ENCODE measurements at places on chromosomes 12 and 14.

DNA sequence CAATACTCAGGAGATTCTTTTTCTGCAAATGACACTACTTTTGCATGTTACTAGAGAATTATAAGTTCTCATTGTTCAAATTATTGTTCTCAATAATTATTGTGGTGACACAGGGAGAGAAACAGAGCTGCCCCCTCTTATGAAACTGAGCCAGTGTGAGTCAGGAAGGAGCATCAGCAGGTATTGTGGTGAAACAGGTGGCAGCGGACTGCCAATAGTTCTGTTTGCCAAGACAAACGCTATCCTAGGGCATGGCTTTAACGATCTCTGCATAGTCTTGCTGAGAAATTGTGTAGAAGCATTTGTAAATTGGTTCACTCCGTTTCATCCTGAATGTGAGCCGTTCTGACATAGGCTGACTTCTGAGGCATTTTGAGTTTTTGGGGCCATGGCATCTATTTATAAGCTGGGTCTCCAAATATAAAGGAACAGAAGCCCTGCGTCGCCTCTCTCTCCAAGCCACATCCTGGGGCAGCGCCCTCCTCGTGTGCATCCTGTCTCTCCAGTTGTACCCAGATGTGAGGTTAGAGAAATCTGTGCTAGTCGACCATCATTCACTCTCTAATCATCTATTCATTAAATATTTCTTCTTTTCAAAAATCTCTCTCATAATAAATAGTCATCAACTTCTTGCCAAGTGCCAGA lies 15.8 kb upstream of the PPP4R4 start:
- DNase-seq: no peak

DNA sequence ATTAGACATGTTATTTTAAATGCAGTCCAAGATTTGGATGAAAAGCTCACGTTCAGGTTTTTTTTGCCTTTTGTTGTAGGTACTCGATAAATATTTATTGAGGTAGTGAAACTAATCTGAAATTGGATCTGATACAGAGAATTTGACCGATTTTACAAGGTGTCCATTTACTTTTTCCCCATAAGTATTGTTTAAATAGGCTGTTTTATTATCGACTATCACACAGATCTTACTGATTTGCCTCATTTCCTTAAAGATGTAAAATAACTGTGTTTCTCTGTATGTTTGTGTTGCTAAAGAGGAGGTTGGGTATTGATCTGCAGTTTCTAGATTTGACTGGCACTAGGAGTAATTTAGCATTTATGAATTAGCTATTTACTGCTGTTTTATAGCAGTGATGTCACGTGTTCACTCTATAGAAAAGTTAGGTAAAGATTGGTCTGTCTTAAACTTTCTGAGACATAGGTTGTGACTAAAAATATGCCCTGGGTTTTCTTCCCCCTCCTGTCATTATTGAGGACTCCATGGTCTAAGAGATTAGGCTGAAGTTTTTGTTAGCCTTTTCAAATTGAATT lies 3.5 kb downstream of the RAP1B start:
- DNase-seq: no peak

- DNase-seq: no peak
These were observed 101.8 kb upstream of the EIF5 start for GRCh38 chr14:103232031-103232808.

- no peak for DNase-seq
These were observed 8.1 kb upstream of the STX2 start for GRCh38 chr12:130847112-130847511.

DNA sequence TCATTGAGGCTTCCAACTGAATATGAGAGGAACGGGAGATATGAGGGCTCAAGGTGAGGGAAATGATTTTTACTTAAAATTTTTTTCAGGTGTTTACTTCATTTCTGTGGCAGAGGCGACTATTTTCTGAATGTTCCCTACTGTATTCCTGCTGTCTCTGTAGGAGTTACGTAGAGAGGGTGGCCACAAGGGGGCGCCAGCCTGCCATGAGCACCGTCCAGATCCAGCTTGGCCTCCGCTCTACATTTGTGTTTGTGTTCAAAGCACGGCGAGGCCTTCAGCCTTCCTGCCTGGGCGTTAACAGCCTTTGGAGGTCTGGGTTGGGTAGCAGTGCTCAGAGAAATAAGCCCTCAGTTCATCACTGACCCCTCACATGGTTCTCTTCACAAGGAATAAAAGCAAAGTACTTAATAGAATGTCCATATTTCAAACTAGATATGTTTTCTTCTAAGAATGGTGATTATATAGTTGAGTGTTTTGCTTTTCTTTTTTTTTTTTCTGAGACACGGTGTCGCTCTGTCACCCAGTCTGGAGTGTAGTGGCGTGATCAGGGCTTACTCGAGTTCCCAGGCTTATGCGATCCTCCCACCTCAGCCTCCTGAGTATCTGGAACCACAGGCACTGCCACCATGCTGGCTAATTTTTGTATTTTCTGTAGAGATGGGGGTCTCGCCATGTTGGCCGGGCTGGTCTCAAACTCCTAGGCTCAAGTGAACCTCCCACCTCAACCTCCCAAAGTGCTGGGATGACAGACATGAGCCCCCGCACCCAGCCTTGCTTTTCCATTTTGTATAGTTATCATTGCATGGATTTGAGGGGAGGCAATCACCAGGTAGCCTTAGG lies 22.3 kb downstream of the CKB start:
- peak; percentile 87 for DNase-seq

GRCh38 chr12:130989391-130989790 lies 35.7 kb downstream of the ADGRD1 start:
- no peak for DNase-seq

GRCh38 chr14:22537436-22538310 lies 51.4 kb downstream of the DAD1 start:
- no peak for DNase-seq

DNA sequence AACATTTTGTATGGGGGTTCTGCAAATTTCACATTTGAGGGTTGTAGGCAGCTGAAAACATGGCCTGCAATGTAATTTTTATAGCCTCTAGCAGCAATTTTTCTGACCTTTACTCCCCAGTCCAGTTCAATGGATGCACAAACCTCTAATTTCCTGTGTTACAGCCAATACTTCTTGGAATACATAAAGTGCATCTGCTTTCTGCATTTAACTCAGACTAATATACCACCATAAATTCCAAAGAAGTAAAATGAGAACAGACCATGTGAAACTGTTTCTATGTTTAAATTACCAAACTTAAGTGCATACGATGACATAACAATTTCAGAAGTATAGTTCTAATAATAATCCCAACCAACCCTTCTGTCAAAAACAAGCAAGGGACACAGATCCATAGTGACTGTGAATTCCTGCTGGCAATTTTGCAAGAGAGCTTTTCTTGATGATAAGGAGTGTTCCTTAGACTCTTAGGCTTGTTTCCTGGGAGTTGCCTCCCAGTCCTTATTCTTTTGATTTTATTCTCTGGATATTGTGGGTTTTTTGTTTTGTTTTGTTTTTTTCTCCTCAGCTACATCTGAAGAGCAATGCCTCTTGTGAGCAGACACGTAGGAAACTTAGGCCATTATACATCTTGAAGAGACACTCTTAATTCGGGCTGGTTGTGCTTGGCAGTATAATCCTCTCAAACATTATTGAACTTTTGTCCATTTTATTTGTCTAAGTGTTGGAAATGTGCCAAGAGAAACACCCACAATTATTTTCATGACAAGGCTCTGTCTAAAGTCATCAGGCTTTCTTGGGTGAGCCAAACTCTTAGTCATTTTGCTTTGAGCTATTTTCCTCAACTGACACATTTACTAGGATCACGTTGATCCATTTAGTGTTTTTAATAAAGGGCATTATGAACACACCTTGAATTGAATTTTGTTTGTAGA lies 51.3 kb upstream of the RERGL start:
- DNase-seq: no peak

DNA sequence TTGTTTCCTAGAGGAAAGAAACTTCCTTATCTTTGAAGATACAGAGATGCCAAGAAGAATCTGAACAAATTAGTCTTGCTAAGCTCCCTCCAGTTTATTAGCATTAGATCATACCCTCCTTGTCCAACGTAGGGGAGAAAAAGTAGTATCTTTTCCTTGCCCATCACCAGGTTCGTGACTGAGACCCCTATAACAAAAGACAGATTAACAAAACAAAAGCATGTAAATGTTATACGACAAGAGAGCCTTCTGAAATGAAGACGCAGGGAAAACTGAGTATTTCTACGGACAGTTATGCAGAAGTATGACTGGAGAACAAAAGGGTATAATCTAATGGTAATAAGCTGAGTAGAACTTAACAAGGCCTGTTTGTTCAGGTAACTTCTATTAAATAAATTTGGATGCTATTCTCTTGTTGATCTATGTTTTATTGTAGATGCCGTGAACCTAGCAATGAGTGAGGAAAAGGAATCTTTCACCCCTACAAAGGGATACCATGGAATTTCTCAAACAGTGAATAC lies 2.9 kb upstream of the CLEC7A start:
- DNase-seq: no peak

GRCh38 chr14:20631023-20631879 lies 10.2 kb downstream of the OR6S1 start:
- DNase-seq: peak; percentile 71

DNA sequence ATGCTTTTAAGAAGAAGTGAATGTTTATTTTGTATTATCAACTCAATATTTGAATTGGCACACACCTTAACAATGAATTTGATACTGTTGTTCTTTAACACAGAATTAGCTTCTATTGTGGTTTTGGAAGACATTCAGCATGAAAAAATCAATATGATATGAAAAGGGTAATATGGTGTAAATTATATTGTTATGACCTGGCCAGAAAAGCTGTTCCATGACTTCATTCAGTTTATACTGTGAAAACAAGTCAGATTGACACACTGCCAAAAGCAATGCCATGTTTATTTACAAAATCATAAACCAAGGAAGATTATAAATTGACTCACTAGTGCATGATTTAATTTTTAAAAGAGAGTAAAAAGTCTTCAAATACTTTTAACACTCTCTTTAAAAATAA lies 851.4 kb upstream of the SEL1L start:
- no peak for DNase-seq

DNA sequence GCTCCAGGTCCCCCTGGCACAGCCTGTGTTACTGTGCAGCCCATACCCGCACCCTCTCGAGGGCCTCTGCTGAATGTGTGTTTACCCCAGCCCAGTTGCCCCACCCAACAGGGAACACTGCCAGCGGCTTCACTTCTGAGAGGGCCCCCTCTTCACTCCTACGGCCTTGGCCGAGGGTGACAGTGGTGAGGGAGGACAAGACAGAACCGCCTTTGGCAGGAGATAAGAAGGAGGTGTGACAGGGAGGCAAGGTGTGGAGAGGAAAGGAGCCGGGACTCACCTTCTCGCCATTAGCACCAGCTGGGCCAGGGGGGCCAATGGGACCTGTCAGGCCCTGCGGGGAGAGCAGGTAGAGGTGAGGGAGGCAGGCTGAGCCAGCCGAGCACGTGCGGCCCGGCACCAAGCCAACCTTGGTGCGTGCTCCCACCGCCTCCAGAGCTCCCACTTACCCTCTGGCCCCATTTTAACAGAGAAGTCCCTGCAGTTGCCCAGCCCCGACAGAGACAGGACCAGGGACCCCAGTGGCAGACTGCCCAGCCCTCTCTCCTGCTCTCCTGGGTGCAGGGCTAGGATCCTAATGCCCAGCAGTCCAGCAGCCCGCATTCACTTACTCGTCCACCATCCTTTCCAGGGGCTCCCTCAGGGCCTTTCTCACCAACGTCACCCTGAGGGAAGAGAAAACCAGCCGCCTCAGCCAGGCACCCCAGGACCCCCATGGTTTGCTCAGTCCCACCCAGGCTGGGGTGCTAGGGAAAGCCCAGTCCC lies 18.3 kb downstream of the TMEM106C start:
- no peak for DNase-seq

GRCh38 chr14:60643463-60644314 lies 5.6 kb downstream of the SIX1 start:
- peak; percentile 42 for DNase-seq

GRCh38 chr12:80178846-80179245 lies 79.5 kb downstream of the OTOGL start:
- no peak for DNase-seq

GRCh38 chr12:47367912-47368537 lies 288.3 kb upstream of the AMIGO2 start:
- no peak for DNase-seq

DNA sequence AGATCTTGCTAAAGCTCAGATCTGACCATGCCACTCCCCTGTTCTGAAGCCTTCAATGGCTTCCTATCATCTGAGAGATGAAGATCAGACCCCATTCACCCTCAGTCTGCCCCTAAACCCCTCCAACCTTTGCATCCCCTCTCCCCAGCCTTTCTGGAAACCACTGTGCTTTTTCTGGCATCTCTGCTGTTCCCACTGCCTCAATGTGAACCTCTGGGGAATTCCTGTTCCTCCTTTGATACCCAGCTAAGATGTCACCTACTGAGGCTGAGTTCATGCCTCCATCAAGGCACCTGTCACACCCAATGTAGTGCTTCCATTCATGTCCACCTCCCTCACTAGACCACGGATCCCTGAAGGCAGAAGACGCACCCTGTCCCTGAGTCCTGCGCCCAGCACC lies 19.3 kb downstream of the CYP46A1 start:
- DNase-seq: no peak

DNA sequence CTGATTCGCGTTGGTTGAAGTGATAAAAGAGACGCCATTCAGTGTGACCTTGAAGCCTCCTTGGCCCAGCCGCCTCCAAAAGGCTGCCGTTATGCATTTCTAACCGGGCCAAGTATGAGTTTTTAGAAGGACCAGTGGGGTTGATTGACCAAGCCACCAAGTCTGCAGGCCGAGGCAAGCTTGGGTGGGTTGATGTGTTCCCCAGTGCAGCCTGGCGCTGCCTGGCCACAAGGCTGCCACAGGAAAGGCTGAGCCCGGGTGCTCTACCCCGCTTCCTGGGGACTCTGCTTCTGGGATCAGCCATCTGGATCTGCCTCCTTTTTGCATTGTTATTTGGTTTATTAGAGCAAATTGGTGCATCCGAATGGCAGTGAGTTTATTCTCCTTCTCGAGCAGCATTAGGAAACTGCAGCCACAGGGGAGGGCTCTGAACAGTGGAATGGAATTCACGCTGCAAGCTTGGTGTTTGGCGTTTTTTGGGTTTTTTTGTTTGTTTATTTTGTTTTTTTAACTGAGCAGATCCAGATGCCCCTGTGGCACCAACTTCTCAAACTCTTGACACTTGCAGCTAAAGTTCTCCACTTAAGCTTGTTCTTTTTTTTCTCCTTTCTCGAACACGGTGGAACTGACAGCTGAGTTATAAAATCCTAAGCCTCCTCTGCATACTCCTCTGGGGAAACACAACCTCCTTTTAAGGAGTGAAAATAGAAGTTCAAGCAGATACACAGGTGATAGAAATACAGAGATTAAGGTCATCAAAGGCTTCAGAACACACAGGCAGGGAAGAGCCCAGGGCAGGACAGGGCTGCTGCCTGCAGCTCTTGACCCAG lies 145.4 kb upstream of the FKBP4 start:
- no peak for DNase-seq

DNA sequence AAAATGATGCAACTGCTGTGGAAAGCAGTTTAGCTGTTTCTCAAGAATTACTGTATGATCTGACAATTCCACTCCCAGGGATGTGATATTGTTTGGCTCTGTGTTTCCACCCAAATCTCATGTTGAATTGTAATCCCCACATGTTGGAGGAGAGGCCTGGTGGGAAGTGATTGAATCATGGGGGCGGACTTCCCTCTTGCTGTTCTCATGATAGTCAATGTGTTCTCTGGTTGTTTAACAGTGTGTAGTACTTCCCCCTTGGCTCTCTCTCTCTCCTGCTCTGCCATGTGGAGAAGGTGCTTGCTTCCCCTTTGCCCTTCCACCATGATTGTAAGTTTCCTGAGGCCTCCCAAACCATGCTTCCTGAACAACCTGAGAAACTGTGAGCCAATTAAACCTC lies 93.4 kb upstream of the CPM start:
- DNase-seq: no peak

Data from H9 (cell line).